ENCODE measurements at places on chromosomes 2 and 18. TPM values are rescaled to one million over a fixed set of nuclear protein-coding genes. Genes with fewer than 3 reads are reported as not detected.
A peak's percentile ranks its signal among the peaks of the same experiment; 100 is the strongest.

The ASPRV1 gene
- 1.3 TPM for total RNA-seq

The ZSWIM2 gene
- total RNA-seq: not detected

The ANKRD29 gene
- not detected for total RNA-seq

The STARD6 gene
- not detected for total RNA-seq

The DYSF gene
- not detected for total RNA-seq

The HOXD8 gene
- not detected for total RNA-seq

The NYAP2 gene
- total RNA-seq: not detected

The CHRNG gene
- not detected for total RNA-seq

The SKA1 gene
- 31.1 TPM for total RNA-seq

- DNase-seq: peak; percentile 57
Observed at GRCh38 chr2:67694445-67694844, 297.3 kb downstream of the ETAA1 start.

DNA sequence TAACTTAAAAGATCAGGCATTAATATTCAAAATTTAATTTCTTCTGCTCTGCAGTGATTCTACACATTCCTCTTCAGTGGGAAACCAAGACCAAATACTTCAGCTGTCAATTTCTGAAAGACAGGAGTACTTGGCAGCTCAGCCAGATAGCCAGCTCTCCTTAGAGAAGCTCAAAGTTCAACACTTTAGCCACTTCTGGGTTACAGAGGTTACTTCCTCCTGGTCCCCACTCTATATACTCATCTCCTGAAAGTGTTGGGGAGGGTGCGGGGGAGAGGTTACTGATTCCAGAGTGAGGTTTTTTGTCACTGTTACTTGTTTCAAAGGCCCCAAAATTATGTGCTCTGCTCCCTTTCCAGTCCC lies 4.1 kb downstream of the CYTIP start:
- peak; percentile 63 for DNase-seq

DNA sequence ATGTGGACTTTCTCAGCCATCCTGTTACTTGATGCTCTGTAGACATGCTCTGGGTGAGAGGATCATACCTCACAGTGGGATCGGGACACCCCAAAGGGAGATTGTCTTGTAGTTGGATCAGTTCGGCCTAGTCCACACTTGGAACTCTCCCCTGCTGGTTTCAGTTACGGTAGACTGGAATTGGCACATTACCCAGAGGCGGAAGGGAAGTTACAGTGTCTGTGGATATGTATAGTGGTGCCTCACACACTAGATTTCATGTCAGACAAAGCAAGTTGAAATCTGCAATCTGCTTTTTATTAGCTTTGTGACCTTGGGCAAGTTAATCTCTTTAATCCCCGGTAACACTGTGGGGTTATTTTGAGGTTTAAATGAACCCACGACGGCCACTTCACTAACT lies 16.2 kb upstream of the CTAGE1 start:
- DNase-seq: no peak

- DNase-seq: no peak
Observed at GRCh38 chr2:2621855-2622254, 290.8 kb upstream of the MYT1L start.

- DNase-seq: no peak
Observed at GRCh38 chr2:152242787-152243472, 67.4 kb upstream of the STAM2 start.

GRCh38 chr18:37440206-37440605 lies 125.4 kb downstream of the CELF4 start:
- no peak for DNase-seq

GRCh38 chr2:10303181-10303693 lies 533 bp downstream of the HPCAL1 start:
- DNase-seq: no peak

DNA sequence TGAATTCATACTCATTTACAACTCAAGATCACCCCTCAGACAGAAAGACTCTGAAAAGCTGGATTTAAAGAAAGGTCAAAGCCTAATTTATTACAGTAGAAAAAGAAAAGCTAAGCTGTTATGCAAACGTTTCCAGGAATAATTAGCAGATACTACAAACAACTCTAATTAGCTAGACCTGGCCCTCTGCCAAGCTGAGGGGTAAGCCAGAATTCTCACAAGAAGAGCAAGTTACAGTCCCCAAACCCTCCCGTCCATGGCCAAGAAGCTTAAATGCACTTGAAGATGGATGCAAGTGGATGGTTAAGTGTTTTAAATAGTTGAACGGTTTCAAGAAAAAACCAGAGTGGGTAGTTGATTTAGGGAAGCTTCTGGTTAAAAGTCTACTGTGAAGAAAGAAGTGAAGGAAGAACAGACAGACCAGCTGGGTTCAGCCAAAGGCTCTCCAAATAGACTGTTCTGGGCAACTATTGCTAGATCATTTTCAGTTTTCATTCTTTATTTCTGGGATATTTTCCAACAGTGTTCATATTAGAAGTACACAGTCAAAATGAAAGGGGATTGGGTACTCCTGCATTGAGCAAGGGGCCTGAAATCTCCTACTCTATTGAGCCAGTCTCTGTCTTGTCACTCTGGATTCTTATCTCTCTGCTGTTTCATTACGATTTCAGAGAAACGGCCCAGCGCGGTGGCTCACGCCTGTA lies 4.8 kb downstream of the LMAN2L start:
- DNase-seq: no peak

GRCh38 chr18:74942319-74942910 lies 266.5 kb downstream of the PTGR3 start:
- no peak for DNase-seq

- no peak for DNase-seq
Observed at GRCh38 chr2:26870585-26871095, 22.7 kb downstream of the DPYSL5 start.

GRCh38 chr2:11758187-11758586 lies 11.8 kb downstream of the LPIN1 start:
- DNase-seq: no peak

DNA sequence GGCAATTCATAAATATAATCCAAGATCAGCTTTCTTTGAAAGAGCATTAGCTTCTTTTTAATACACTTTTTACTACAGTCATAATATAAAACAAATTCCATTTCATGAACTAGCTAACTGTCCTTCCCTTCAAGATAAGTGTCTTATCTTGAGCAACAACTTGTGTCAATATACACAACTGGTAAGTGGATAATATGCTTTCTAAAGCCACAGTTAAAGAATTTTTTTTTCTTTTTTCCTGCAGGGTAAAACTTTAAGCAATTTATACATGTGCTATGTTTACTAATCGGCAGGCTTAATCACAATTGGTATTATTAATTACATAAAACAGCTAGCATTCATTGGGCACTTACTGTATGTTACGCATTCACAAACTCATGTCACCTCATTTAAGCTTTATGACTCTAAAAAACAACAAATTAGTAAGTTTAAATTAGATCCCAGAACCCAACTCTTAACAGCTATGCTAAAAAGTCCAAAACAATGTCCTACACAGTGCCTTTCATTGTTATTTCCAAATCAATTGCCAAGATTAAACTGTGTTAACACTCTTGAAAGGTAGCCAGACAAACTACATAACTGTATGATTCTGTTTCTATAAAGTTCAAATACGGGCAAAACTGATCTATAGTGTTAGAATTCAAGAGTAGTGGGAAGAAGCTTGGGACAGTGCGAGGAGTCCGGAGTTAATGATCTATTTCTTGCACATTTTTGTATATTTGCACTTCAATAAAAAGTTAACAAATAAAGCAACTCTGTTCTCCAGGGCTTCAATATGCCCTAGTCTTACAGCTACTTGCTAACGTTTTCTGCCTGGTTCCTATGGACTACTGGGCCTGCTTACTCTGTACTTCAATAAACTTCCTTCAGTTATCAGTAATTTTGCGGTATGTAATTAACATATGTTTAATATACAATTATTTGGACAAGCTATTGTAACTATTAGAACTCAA lies 6.0 kb downstream of the TXNL1 start:
- no peak for DNase-seq

- no peak for DNase-seq
Observed at GRCh38 chr2:188285774-188286173, 5.9 kb upstream of the GULP1 start.

DNA sequence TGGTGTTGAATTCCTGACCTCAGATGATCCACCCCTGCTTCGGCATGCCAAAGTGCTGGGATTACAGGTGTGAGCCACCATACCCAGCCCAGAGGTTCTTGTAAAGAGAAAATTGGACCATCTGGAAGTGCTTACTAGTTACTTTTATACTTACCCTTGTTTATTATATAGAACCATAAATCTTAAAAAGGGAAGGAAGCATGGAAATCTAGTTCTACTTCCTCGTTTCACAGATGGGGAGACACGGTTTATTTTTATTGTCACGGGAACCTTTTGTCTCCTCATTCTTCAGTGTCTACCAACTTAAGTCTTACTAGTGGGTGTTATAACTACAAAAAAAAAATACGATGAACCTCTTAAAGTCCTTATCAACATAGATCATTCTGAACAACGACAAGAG lies 45.8 kb upstream of the PDK1 start:
- DNase-seq: no peak

DNA sequence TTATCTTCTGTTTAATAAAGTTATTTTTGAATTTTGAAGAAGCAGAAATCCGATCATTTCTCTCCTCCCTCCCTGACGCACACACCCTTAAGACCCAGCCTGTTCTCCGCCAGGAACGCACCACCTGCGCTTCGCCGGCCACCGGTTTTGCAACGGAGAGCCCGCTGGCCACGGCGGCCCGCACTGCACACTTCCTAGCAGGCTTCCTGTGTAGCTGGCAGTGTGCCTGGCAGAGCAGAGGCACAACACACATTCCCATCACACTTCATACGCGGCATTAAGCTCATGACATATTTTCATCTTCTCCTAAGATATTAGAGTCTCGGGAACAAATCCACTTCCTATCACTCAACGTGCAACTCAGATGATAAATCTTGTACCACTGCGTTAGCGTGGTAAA lies 148.0 kb downstream of the HDAC4 start:
- DNase-seq: no peak

DNA sequence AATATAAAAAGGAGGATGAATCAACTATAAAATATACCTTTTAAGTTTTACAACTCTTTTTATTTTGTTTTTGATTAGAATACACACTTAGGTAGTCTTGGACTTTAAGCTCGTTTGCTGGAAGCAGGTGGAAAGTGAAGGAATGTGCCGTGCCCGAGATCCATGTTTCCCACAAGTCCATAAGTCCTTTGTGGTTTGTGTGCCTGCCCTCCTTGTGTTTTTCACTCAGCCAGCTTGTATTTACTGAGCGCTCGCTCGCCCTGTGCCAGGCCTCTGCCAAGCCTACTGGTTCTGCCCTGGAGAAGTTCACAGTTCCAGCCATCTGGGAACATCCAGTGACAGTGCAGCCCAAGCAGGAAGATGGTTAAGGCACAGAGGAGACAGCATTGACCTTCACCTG lies 142.6 kb downstream of the MGAT5 start:
- DNase-seq: no peak

Data from OCI-LY7 (cell line).